ENCODE measurements at places on chromosomes 11 and 22. TPM values are rescaled to one million over a fixed set of nuclear protein-coding genes. Genes with fewer than 3 reads are reported as not detected.

GRCh38 chr11:10451426-10452116 lies 3.5 kb upstream of the AMPD3 start:
- H3K4me3 ChIP-seq: peak overlapping the region; percentile 63
- H3K4me1 ChIP-seq: peaks cover 22% of the 10 kb centered on the region
- H3K36me3 ChIP-seq: no peaks in the 10 kb centered on the region
- no peak overlapping the region for H3K27ac ChIP-seq
- no peak for DNase-seq

DNA sequence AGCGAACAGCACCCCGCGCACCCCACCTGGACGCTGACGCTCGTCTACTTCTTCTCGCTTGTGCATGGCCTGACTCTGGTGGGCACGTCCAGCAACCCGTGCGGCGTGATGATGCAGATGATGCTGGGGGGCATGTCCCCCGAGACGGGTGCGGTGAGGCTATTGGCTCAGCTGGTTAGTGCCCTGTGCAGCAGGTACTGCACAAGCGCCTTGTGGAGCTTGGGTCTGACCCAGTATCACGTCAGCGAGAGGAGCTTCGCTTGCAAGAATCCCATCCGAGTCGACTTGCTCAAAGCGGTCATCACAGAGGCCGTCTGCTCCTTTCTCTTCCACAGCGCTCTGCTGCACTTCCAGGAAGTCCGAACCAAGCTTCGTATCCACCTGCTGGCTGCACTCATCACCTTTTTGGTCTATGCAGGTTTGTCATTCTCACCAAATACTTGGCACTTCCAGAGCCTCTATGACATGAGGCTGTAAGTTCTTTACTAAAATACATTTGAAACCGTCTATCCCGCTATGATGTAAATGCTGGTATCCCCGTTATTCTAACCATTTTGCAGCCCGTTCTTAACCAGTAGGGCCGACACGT lies 535 bp downstream of the AQP11 start:
- H3K4me1 ChIP-seq: peaks cover 4% of the 10 kb centered on the region
- DNase-seq: peak; percentile 25
- no peaks in the 10 kb centered on the region for H3K36me3 ChIP-seq
- peak overlapping the region; percentile 61 for H3K4me3 ChIP-seq
- H3K27me3 ChIP-seq: no peaks in the 10 kb centered on the region

DNA sequence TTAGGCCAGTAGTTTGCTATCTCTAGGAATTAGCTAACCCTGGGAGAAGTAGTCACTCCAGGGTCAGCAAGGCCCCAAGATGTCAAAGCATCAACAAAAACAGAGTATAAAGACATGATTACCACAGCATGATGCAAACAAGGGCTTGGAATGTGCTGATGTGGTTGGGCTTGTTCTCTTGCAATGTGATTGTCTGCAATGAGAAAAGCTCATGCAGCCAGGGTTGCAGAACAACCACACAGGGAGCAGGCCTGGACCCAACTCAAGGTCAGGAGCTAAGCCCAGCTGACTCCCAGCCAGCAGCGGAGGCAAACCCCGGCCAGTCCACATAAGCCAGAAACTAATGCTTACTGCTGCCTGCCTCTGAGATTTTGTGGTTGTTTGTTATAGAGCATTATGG lies 132.4 kb upstream of the ZC3H12C start:
- H3K4me1 ChIP-seq: no peaks in the 10 kb centered on the region
- H3K36me3 ChIP-seq: no peaks in the 10 kb centered on the region
- H3K4me3 ChIP-seq: no peak overlapping the region
- peaks cover 3% of the 10 kb centered on the region for H3K27me3 ChIP-seq
- DNase-seq: no peak

GRCh38 chr11:127524618-127525017 lies 524.0 kb upstream of the KIRREL3 start:
- no peaks in the 10 kb centered on the region for H3K36me3 ChIP-seq
- H3K4me3 ChIP-seq: no peak overlapping the region
- DNase-seq: no peak
- no peaks in the 10 kb centered on the region for H3K27me3 ChIP-seq

- H3K4me3 ChIP-seq: no peak overlapping the region
- peaks cover 51% of the 10 kb centered on the region for H3K27me3 ChIP-seq
- H3K4me1 ChIP-seq: no peaks in the 10 kb centered on the region
- H3K36me3 ChIP-seq: no peaks in the 10 kb centered on the region
- no peak overlapping the region for H3K27ac ChIP-seq
- no peak for DNase-seq
These were observed 1.2 kb upstream of the B3GAT1 start for GRCh38 chr11:134413043-134413825.

DNA sequence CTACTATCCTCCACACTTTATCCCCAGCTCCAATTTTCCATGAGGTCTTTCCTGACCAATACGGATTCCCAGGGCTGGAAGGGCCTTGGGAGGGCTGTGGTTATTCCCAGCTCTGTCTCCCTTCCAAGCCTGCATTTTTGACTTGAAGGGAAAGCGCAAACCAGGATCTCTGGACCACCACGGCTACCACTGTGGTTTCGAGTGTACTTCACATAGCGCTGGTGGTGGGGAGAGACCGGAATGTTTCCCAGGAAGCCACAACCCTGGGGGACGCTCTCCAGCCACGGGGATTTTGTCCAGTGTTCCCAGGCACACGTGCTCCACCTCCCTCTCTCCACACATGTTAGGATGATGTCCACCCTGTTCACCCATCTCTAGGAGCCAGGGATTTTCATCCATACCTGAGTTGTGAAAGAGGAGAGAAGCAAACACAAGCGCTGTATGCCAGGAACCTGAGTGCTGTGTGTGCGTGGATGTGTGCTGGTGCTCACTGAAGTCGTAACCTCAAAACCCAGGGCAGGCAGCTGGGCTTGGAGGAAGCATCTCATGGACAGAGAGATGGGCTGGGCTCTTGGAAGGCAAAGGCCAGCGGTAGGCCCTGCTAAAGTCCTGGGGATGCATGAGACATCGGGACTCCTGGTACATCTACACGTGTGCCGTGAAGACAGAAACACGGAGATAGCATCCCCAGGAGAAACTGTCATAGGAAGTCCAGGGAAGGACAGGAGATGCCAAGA lies 1.3 kb upstream of the NPTXR start:
- no peak for DNase-seq
- no peak overlapping the region for H3K27ac ChIP-seq
- no peak overlapping the region for H3K4me3 ChIP-seq

The NNMT gene
- 1.7 TPM for total RNA-seq

- no peak for DNase-seq
- peak within 1 kb of the TSS; percentile 29 for H3K27ac ChIP-seq
- peak within 1 kb of the TSS; percentile 51 for H3K4me3 ChIP-seq
- no peaks in the 10 kb centered on the region for H3K27me3 ChIP-seq
- H3K4me1 ChIP-seq: peaks cover 15% of the 10 kb centered on the region
These were observed at the start of gene NPTXR for GRCh38 chr22:38843657-38844314. Gene NPTXR (minus strand): TSS chr22:38844028.

DNA sequence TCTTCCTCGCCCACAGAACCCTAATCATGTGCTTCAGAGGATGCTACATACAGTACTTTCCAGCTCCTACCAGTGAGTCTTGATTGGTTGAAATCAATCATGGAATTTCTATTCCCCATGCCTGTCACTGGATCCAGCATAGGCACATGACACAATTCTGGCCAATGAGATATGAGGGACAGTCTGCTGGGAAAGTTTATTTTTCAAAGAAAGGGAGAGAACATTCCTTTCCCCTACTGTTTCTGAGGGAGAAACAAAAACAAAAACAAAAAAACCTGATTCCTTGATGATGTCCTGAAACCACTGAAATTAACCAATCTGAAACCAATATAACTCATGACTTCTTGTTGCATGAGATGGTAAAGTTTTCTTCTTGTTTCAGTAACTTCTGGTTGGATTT lies 3.3 kb upstream of the RCN1 start:
- H3K4me1 ChIP-seq: peaks cover 12% of the 10 kb centered on the region
- no peak overlapping the region for H3K27ac ChIP-seq
- H3K36me3 ChIP-seq: no peaks in the 10 kb centered on the region

- H3K27ac ChIP-seq: peak within 1 kb of the TSS; percentile 98
- peaks cover 64% of the 10 kb centered on the region for H3K4me1 ChIP-seq
- H3K36me3 ChIP-seq: no peaks in the 10 kb centered on the region
- H3K27me3 ChIP-seq: no peaks in the 10 kb centered on the region
- H3K4me3 ChIP-seq: peak within 1 kb of the TSS; percentile 65
These were observed at the start of gene CLCF1 for GRCh38 chr11:67372993-67373647. Gene CLCF1 (minus strand): TSS chr11:67373598. CDS start chr11:67373539, 59 bp downstream.

DNA sequence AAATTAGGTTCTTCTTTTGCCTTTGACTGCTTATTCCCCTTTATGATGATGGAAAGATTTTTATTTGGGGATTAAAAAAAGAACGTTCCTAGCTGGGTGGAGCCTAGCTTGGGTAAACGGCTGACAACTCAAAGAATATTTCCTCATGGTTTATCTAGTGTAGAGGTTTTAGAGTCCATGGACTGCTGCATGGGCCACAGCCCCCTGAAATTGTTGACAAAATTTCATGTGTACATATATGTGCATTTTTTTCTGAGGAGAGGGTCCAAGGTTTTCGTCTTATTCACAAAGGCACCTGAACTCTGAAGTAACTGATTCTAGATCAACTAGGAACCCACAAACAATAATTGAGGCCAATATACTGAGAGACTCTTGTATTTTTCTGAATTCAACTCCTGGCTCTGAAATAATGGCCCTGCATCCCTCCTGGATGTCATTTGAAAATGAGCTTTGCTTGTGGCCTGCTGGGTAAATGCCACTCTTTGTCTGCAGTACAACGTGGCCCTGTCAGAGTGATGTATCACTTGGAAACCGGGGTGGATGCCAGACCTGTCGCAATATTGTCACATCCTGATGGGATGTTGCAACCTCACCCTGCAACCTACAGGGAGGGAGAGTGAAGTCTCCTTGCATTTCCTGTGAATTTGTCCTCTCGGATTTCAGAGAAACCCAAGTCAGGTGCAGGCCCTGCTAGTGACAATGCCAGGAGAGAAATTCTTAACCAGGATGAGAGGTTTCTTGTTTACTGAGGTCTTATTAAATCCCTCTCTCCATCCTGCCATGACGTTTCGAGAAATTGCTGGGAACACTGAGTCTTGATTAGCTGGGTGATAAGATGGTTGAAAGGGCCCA lies 33.8 kb downstream of the EHF start:
- H3K27me3 ChIP-seq: no peaks in the 10 kb centered on the region
- H3K36me3 ChIP-seq: no peaks in the 10 kb centered on the region
- peak overlapping the region; percentile 77 for H3K27ac ChIP-seq
- peak; percentile 87 for DNase-seq
- H3K4me3 ChIP-seq: no peak overlapping the region

DNA sequence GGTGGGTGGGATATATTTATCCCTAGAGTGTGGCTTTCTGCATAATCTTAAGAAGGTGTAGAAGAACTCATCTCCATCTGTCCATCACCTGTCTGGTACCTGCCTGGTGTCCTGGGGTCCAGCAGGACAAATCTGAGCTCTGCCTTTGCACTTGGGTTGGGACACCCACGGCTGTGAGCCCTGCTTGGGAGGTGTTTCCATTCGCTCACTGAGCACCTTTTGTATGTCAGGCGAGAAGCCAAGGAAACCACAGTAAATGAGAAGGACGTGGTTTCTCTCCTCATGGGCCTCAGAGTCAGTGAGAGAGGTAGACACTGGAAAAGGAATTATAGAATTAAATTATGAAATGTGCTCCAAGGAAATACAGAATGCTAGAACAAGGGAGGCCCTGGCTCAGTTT lies 555.9 kb downstream of the MIAT start:
- no peak overlapping the region for H3K4me3 ChIP-seq
- no peaks in the 10 kb centered on the region for H3K36me3 ChIP-seq
- no peaks in the 10 kb centered on the region for H3K27me3 ChIP-seq
- no peak overlapping the region for H3K27ac ChIP-seq

The HTR3B gene
- total RNA-seq: not detected

GRCh38 chr11:110087812-110088534 lies 5.2 kb upstream of the ZC3H12C start:
- no peak for DNase-seq
- H3K27ac ChIP-seq: no peak overlapping the region
- H3K4me1 ChIP-seq: 0 out of 2 replicates have a peak, but pooled peaks cover 5% of the 10 kb centered on the region
- peaks cover 14% of the 10 kb centered on the region for H3K27me3 ChIP-seq
- H3K36me3 ChIP-seq: no peaks in the 10 kb centered on the region

DNA sequence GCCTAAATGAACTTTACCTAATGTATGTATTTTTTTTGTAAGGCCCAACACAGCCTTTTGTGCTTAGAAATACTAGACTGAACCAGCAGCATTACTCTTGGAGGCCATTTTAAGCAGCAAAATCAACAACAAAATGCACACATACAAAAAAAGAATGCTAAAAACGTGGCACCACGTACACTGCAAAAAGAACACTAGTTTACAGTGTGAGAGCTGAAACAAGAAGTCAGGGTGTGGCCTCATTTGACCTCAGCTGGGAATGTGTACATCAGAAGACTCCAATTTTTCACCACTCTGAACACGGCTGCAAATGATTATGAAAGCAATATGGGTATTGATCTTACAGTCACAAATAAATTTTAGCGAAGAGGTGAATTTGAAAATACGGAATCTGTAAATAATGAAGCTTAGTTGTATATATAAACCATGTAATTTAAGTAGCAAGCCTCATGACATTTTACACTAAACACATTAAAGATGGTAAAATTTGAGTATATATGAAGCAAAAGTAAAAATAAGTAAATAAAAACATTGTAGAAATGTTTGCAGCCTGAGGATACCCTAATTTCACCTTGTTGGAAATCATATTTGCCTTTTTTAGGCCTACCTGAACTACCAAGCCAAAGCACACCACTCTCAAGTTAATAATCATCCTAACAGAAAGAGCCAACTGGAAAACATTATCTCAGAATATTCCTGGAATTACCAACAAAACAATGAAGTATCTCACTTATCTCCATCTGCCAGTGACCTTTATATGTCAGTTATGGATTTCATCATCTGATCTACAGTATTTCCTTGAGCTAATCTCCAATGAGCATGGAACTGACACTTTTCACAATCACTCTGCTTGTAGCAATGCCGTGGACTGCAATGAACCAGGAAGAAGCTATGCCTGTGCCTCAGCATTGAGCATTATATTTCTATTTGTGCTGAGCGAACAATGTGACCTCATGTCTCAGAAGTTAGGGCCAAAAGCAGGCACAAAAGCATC lies 319.5 kb upstream of the FAT3 start:
- H3K27me3 ChIP-seq: no peaks in the 10 kb centered on the region
- H3K4me3 ChIP-seq: no peak overlapping the region
- no peak for DNase-seq

- no peak overlapping the region for H3K4me3 ChIP-seq
- DNase-seq: no peak
- no peaks in the 10 kb centered on the region for H3K4me1 ChIP-seq
- H3K36me3 ChIP-seq: no peaks in the 10 kb centered on the region
- H3K27me3 ChIP-seq: no peaks in the 10 kb centered on the region
These were observed 439.1 kb downstream of the METTL15 start for GRCh38 chr11:28547321-28547741.

GRCh38 chr11:9386901-9387300 lies 2.4 kb downstream of the IPO7 start:
- H3K27me3 ChIP-seq: no peaks in the 10 kb centered on the region
- peaks cover 23% of the 10 kb centered on the region for H3K4me1 ChIP-seq
- no peak overlapping the region for H3K27ac ChIP-seq
- no peak overlapping the region for H3K4me3 ChIP-seq
- peaks cover 15% of the 10 kb centered on the region for H3K36me3 ChIP-seq

DNA sequence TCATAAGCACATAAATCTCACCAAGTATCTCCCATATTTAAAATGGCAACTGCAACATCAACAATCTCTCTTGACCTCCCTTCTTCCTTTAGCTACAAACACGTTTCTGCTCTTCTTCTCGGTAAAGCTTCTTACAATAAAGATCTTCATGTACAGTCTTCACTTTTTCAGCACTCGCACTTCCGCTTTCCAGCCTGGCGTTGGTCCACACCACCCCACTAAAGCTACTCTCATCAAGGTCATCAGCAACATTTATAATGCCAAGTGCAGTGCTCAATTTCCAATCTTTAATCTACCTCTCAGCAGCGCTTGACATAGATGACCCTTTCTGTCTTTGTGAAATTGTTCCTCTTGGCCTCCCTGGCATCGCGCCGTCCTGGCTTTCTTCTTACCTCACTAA lies 33.6 kb downstream of the NTM start:
- H3K27ac ChIP-seq: no peak overlapping the region
- H3K36me3 ChIP-seq: no peaks in the 10 kb centered on the region
- peaks cover 8% of the 10 kb centered on the region for H3K27me3 ChIP-seq
- DNase-seq: no peak

The WNT11 gene
- 1.1 TPM for total RNA-seq

All from Panc1 (cell line).